CD4-positive, alpha-beta T cell (primary cell): ENCODE measurements at places on chromosomes 5 and 9.

DNA sequence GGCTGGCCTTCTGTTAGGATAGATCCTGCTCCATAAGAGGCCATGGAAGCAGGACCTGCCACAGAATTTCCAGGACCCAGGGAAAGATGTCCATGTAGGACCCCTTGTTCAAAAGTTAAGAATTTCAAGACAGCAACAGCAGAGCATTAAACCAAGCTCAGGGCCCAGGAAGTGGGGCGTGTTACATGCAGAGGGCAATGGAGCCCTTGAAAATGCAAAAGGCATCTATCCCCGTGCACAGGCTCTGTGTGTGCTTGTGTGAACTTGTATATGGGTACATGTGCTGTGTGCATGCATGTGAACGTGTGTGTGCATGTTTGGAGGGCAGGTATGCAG is 14.4 kb upstream of the NKD2 start:
- no peak for DNase-seq

GRCh38 chr5:41797662-41798061 is 72.6 kb downstream of the OXCT1 start:
- DNase-seq = no peak

DNA sequence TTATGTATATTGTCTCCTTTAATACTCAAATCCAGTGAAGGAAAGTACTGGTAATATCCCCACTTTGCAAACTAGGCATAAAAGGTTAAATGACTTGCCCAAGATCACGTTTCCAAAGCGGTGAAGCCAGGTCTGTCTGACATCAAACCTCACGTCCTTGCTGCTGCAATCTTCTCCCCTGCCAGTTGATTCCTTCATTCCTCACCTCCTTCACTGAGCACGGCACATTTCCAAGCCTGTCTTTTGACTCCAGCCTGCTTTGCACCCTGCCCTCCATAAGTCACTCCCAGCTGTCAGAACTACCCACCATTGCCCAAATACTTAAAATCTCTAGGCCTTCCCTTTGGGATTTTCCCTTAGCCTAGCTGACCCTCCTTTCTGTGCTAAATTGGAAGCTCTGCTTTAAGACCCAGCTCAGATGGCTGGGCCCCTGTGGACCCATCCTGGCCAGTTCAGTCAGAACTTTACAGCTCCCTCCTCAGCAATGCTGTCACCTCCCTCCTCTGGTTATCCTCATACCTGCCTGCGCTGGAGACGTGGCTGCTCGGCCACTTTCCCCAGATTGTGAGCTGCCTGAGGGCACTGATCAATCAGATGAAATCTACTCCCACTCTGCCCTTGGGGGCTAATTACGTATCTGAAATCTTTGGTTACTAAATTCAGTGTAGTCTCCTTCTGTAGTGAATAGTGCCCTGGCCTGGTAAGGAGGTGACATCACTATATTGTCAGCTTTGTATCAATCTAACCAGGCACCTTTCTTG is 51.2 kb downstream of the SLC36A1 start:
- no peak for DNase-seq

DNA sequence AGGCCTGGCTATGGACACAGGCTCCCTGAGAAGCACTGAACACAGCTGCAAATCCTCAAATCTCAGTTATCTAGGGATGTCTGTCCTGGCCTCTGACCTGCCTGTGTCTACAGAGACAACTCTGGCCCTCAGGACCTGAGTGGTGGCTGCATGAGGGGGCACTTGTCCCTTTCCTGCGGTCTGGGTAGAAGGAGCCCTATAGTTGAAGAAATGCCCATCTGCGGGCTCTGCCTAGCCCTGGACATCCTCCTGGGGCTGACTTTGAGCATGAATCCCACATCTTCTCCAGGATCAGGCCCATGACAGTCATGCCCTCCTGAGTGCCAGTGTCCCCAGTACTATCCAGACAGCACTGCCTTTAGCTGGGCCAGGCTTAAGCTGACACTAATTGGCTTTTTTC is 10.0 kb downstream of the DNAJB5 start:
- no peak for DNase-seq

- DNase-seq = no peak
Observed at GRCh38 chr5:53438486-53439472, 41.6 kb upstream of the FST start.

DNA sequence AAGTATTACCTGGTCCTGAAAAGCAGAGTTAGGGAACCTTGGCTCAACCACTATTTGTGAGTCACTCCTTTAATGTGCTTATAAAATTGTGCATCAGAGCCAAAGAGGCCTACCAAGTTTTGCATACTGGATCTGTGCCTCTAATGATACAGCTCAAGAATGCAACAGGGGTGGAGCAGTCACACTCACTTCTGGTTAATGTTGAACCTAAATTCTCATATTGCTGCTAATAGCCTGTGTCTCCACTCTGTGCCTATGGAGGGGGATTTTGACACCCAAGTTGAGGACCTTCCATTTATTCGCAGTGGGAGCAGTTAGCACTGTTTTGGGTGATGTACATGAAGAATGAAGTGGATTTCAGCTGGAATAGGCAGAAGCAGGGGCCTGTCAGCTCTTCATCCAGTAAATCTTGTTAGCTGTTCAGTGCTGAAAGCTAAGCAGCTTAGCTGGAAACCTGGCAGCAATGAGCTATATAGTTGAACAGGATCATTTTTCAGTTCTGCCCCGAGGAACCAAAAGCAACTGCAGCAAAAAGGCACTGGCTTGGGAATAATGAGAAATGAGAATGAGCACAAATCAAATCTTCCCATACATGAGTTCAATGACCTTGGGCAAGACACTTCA is 9.7 kb downstream of the SH3TC2 start:
- no peak for DNase-seq

DNA sequence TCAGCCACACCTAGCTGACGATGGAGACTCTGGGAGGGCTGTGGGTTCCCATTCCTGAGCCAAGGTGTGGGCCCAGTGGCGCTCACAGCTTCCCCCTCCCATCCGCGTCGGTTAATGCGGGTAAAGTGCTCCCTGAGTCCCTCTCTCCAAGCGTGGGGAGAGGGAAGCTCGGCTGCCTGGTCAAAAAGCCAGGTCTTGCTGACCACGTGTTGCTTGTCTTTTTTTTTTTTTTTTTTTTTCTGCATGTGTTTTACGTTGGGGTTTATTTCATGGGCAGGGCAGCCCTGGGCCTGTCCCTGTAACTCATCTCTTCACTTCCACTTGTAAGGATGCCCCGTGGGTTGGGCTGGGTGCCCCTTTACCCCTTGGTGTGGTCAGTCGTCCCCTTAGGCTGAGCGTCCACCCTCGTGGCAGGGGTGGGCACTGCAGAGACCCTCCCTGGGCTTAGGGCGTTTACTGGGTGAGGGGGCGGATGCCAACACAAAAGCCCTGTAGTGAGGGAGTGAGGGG is 11.9 kb downstream of the NKD2 start:
- DNase-seq = no peak

- DNase-seq = no peak
Observed at GRCh38 chr5:148816782-148817181, 9.6 kb upstream of the ADRB2 start.

GRCh38 chr5:1668141-1668721 is 131.4 kb downstream of the MRPL36 start:
- DNase-seq = no peak

GRCh38 chr5:21806943-21807342 is 1046.2 kb downstream of the CDH12 start:
- no peak for DNase-seq

DNA sequence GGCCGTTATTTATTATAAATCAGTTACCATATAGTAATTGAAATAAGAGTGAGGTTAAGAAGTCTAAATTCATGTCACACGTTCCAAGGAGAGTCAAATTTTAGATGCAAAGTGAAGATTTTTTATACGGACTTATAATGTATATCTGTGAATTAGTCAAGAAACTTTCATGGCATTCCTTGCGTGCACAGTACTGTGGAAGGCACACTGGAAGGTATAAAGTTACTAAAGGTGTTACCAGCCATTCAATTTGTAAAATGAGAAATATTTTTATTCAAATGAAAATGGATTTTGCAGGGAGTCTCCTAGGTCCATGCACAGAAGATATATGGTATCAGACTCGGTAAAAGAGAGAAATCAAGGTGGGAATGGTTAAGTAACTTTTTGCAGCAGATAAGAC is 408.1 kb upstream of the CTNND2 start:
- no peak for DNase-seq

DNA sequence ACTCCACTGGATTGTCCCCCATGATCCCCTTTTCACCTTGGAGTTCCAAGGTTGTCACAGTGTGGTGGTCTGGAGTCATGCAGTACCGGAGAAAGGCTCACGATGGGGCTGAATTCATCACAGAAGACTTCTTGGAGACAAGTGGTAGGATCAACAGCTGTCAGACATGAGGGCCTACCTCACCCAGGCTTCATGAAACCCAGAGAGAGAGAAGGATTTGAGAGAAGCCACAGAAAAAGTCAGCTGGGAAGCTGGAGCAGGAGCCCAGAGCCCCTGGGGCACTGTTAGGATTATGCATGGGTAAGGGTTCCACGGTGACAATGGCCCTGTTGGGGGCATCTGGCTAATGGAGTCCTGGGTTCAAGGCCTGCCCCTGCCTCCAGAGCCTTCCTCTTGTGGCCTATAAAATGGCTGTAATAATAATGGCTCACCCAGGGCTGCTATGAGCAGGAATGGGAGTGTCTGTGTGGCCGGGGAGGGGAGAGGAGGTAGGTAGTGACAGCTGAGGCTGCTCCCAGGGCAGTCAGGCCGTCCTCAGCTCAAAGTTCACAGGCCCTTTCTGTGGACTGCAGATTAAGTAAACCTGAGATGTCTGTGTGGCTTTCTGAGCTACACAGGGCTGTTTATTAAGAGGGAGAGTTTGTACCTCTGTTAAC is 910 bp downstream of the TRIM14 start:
- DNase-seq = peak; percentile 25

DNA sequence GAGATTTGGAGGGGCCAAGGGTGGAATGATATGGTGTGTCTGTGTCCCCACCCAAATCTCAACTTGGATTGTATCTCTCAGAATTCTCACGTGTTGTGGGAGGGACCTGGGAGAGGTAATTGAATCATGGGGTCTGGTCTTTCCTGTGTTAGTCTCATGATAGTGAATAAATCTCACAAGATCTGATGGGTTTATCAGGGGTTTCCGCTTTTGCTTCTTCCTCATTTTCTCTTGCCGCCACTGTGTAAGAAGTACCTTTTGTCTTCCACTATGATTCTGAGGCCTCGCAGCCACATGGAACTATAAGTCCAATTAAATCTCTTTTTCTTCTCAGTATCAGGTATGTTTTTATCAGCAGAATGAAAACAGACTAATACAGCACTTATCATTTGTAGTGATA is 29.5 kb upstream of the SPIN1 start:
- no peak for DNase-seq

- no peak for DNase-seq
Observed at GRCh38 chr9:70228118-70228517, 30.7 kb upstream of the SMC5 start.

GRCh38 chr5:96903300-96903699 is 27.0 kb downstream of the ERAP2 start:
- DNase-seq = no peak

GRCh38 chr9:114697951-114698351 is 16.0 kb upstream of the TEX48 start:
- DNase-seq = no peak

DNA sequence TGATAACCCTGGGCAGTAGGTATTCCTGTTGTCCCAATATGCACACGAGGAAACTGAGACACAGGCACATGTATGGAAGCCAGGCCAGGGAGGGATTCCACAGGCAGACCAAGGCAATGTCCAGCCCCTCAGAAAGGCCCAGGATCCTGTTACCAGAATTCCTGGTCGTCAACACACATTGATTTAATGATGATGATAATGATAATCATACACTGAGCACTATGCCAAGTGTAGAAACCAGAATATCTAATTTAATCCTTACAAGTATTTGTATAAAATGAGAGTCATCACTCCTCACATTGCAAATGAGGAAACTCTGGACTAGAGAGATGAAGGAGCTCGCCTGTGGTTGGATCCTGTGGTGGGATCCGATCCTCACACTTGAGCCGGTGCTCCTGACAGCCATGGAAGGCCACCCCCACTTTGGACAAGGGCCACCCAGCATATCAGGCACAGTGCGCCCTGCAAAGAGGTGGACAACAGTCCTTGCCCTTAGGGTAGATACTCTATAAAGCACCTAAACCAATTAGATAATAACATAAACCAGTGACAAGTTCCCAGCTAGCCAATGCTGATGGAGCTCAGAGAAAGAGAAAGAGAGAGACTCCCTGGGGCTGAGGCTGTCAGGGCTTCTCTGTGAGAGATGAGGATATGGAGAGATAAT is 185.3 kb downstream of the SLIT3 start:
- no peak for DNase-seq

- no peak for DNase-seq
Observed at GRCh38 chr5:120528609-120529008, 64.5 kb downstream of the PRR16 start.

- DNase-seq = no peak
Observed at GRCh38 chr9:94741866-94742265, 15.4 kb downstream of the AOPEP start.

DNA sequence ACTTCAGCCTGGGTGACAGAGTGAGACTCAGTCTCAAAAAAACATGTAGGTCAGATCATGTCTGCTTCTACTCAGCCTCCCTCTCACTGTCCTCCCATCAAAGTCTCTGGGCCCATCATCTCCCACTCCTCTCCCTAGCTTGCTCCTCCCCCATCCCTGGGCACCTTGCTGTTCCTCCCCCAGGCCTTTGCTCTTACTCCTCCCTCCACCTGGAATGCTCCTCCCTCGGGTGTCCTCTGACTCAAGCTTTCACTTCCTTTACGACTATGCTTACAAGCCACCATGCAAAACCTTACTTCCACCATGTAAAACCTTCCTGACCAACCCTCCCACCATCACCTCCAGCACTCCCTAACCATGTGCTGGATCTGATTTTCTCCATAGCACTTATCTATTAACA is 51.5 kb downstream of the MTMR12 start:
- no peak for DNase-seq

GRCh38 chr9:125630436-125630835 is 76.6 kb downstream of the MAPKAP1 start:
- DNase-seq = no peak

DNA sequence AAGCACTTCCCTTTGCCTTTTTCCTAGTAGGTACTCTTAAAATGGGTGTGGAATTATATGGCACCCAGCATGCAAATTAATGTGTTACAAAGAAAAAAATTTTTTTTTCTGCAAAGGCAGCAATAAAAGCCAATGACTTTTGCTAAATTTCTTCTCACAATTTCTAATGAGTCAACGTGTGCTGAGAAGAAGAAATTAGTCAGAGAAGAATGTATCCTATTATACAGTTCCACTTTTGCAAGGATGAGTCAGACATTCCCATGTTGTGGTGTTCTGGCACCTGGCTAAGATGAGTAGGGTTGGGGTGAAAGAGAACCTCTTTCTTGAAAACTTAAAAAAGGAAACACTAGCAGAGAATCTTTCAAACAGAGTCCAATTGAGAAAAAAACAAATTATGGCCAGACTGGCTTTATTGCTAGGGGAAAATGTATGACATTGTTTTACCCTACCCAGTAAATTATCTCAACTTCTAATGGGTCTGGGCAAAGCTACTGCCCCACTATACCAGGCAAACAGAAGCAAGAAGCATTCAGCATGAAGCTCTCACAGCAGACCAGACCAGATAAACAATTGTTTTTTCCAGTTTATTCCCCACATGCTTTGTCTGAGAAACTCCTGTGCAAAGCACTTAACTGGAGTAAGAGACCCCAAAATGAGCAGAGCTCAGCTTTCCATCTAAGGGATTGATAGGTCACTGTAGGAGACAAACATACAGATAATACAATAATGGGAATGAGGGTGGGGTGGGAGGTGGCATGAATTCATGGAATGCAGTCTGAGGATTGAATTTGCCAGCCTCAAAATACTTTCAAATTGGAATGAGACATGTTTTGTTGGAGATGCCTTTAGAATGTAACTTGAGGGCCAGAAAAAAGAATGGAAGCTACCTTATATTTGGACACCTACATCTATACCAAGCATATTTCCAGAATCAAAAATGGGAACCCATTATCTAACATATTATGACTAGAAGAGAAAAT is 220.8 kb upstream of the RFX3 start:
- no peak for DNase-seq
